Bladder microvascular endothelial cell (primary cell): ENCODE measurements at places on chromosomes 16 and 17. TPM values are rescaled to one million over a fixed set of nuclear protein-coding genes. Genes with fewer than 3 reads are reported as not detected.

The C17orf113 gene
- total RNA-seq: 0.16 and 0.25 TPM in 2 replicates

The KRTAP3-1 gene
- not detected in 2 replicates for total RNA-seq

The SHMT1 gene
- 8.2 and 14.4 TPM in 2 replicates for total RNA-seq

The PIRT gene
- not detected in 2 replicates for total RNA-seq

The MRM3 gene
- total RNA-seq: 16.2 and 20.2 TPM in 2 replicates

The OR2C1 gene
- total RNA-seq: not detected in 2 replicates

The FOXL1 gene
- total RNA-seq: 0.81 and 1.2 TPM in 2 replicates

The ACOX1 gene
- total RNA-seq: 46.3 and 82.1 TPM in 2 replicates

The CETP gene
- 4.8 and 15.9 TPM in 2 replicates for total RNA-seq

The KRTAP4-1 gene
- total RNA-seq: not detected in 2 replicates

The CCDC200 gene
- not detected in 2 replicates for total RNA-seq
